ENCODE measurements at places on chromosomes 16 and 17.

GRCh38 chr17:75191584-75191983 is 8.8 kb upstream of the SUMO2 start:
- DNase-seq: no peak

DNA sequence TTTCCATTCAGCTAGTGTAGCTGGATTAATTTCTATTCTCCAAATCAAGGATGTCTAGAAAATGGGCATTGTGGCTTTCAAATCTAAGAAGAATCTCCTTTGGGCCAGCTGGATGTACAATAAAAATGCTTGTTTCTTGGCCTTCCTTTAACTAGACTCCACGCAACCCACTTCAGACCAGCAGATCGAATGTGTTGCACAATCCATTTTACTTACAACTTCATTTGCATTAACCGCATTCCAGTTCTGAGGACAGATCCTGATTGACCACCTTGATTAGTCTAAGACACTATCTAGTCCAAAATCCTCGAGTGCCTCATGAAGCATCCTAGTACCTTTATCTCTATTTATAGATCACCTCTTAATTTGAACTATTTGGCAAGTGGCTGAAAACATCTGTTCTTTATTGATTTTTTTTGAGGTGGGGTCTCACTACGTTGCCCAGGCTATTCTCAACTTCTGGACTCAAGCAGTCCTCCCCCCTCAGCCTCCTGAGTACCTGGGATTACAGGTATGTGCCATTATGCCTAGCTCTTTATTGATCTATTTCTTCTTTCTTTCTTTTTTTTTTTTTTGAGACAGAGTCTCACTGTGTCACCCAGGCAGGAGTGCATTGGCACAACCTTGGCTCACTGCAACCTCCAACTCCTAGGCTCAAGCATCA is 20.3 kb upstream of the HAS3 start:
- no peak for DNase-seq

DNA sequence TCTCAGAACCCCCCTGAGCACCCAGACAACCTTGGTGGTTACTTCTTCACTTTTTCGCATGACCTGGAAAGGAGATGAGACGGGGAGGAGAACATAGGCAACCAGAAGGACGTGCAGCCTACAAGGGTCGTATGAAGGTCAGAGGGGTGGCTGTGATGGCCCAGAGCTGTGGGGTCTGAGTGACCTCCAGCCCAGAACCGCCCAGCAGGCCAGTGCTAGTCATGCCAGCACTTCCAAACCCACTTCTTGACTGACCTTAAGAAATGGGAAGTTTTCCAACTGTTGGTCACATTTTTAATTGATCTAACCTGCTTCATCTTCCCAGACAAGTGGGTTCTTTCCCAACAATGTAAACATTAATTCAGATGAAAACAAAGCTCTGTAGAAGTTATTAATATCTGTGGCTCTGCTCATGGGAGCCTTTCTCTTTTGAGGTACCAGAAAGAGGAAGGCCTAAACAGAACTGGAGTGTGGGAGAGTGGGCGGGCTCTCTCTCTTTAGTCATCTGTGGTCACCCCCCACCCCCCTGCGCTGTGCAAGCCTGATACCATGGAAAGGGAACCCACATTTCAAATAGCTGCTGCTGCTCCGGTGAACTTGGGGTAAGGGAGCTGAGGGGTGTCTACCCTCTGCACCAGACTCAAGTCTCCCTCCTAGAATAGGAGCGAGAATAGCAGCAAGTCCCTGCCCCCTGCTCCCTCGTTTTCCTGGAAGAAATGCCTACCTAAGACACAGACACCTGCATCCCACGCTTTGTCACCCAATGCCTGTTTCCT is 101.6 kb downstream of the RAB11FIP4 start:
- DNase-seq: no peak

DNA sequence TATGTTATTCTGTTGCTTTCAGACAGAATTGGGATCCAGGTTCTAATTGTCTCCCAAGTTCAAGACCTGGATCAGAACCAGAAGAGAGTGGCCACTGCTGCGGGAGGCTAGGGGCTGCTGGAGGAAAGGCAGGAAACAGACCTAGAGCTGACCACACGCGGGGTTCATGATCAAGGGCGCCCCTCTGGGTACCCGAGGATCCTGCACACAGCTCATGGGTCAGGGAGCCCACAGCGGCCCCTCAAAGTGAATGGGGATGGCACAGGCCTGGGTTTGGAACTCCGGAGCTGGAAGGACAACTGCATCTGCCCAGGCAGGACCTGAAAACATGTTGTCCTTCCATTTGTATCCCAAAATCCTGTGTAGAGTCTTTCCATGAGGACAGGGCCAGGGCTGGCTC is 107.0 kb downstream of the RMI2 start:
- no peak for DNase-seq

- DNase-seq: no peak
Observed at GRCh38 chr17:80832266-80832676, 159.4 kb upstream of the CHMP6 start.

- DNase-seq: no peak
Observed at GRCh38 chr17:54408731-54409130, 491.9 kb upstream of the TOM1L1 start.

DNA sequence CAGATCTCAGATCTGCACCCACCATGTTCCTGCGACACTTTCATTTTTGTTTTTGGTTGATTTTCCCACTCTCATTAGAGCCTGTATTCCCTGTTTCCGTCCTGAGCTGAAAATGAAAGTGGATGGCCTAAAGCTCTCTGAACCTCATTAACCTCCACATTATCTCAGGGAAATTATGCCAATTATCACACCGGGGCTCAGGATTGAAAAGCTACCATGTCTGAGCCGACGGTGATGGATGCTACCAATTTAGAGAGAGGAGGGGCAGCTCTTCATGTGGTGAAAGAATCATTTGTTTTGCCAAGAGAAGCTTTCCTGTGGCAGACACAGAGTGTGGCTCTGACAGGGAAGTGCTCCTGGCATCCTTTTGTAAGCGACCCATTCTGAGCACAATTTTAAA is 410.4 kb upstream of the CDH11 start:
- DNase-seq: no peak

DNA sequence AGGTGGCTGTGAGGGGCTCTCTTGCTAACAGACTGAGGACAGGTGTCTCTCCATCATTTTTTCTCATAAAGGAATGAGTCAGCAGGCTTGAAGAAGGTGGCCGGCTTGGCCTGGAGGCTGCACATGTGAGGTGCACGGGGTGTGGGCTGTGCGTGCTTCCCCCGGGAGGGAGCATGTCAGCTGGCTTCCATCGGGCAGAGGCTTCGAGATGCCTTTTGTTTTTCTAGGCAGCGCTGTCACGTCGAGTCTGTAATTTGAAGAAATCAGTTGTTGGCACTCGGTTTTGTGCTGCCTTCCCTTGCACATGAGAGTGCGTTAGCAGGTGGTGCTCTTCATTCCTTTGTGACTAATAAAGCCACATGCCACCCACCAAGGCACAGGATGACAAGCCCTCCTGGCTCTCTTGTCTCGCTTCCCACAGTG is 89.7 kb downstream of the NPIPB11 start:
- DNase-seq: no peak

DNA sequence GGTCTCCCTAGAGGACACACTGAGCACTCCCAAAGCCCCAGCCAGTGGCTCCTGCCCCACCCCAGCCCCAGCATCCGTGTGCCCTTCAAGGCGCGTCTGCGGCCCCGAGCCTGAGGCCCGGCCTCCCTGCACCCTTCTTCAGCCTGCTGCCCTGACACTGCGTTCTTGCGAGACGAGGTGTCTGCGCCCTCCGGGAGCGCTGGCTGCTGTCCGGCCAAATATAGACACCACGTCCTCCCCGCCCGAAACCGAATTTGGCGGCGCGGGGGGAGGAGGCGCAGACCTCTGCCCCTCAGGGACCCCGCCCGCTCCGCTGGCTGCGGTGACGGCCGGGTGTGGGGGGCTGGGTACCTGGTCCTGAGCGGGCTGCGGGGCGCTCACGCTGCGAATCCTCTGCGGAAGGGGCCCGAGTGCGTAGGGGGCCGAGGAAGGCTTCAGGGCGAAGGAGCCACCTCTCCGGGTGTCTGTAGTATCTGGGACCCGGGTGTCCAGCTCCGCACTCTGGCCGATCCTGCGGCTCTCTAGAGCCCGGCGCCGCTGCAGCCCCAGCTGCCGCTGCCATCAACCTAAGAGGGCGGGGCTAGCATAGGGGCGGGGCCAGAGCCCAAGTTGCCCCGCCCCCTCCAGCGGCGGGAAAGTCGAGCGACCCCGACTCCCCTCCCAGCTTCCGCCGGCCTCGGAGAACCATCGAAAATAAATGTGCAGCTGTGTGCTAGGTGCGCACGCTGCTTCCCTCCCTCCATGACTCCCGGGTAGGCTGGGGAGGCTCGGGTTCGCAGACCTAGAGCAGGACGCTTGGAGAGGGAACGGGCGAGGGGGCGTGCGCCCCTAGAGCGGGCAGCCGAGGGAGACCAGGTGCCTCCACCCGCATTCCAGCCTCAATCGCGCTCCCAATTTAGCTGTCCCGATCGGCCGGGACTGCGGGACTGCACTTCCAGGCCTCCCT is at the start of gene CORO6:
Gene CORO6, minus strand, starts transcription at position 576 of the 946 bp plus-strand sequence. CDS start 1,491 bp downstream, outside the sequence.
- DNase-seq: no peak

DNA sequence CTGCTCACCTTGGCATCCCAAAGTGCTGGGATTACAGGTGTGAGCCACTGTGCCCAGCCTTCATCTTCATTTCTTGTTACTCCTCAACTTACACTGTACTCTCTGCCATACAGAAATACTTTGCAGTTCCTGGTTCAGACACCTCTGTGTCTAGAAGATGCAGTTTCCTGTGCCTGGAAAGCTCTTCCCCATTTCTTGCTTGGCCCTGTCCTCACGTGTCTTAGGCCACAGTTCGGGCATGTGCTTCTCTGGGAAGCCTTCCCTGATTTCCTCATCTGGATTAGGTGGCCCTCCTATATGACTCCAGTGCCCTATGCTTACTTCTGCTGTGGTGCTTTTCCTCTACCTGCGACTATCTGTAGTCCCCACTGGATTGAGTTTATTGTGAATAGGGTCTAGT is 26.5 kb upstream of the CDR2 start:
- DNase-seq: no peak

GRCh38 chr16:50596762-50597450 is 48.7 kb downstream of the NKD1 start:
- no peak for DNase-seq
